Muscle of back (tissue), 13 donors: ENCODE measurements at places on chromosomes 3 and 15. TPM values are rescaled to one million over a fixed set of nuclear protein-coding genes. Genes with fewer than 3 reads are reported as not detected.

GRCh38 chr3:187975561-187976364 is 178.2 kb upstream of the LPP start:
- DNase-seq, result no peak

- DNase-seq, result no peak
These were observed 209.0 kb downstream of the LRRN1 start for GRCh38 chr3:4008205-4008604.

GRCh38 chr15:23690015-23690414 is 2.9 kb upstream of the NDN start:
- DNase-seq, result no peak

- DNase-seq, result no peak
These were observed 67.5 kb downstream of the KCNMB2 start for GRCh38 chr3:178603735-178604134.

GRCh38 chr15:70114221-70114620 is 16.5 kb upstream of the TLE3 start:
- DNase-seq, result no peak

- no peak for DNase-seq
These were observed 14.1 kb upstream of the MYH15 start for GRCh38 chr3:108524537-108524936.

DNA sequence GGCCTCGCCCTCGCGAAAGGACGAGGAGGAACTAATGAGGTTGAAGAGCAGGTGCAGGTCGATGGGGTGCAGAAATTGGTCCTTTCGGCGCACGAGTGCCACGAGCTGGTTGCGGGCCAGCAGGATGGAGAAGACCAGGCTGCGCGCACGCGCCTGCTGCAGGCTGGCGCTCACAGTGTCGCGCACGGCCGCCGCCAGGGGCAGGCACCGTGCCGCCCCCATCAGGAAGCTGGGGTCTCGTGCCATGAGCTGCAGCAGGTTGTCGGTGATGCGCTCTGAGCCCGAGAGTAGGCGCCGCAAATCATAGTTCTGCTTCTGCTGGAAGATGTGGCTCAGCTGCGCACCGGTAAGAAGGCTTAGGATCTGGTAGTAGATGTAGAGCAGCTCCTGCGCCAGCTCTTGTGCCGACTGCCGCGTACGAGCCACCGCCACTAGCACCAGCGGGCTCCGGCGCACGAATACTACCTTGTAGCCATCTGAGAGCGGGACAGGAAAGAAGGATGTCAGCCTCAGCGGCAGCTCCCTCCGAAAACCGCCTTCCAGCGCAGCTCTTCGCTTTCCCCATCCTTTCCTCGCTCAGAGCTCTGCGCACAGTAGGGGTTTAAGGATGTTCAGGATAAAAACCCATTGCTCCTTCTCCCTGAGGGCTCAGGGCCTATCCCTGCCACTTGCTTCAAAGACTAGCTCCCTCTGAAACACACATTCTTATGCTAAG is 6.9 kb upstream of the MST1R start:
- no peak for DNase-seq

GRCh38 chr3:79018671-79019136 is 749.1 kb downstream of the ROBO1 start:
- DNase-seq, result peak; percentile 59

- DNase-seq, result no peak
These were observed 77.2 kb downstream of the TOP2B start for GRCh38 chr3:25587526-25587925.

DNA sequence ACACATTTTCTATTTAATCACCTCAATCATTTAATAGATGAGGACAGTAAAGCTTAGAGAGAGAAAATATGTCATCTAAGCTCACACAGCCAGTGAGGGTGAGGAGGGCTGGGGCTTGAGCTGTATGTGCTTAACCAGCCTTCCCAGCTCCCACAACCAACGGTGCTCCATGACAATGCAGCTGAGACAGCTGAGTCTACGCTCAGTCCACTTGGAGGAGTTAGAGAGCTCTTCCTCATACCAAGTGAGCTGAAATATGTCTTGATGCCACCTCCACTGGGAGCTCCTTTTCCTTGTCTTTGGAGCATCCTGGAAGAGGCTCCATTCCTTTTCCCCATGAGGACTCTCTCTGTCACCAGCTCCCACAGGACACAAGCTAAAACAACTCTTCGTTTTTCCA is 9.3 kb downstream of the HOMER2 start:
- DNase-seq, result no peak

DNA sequence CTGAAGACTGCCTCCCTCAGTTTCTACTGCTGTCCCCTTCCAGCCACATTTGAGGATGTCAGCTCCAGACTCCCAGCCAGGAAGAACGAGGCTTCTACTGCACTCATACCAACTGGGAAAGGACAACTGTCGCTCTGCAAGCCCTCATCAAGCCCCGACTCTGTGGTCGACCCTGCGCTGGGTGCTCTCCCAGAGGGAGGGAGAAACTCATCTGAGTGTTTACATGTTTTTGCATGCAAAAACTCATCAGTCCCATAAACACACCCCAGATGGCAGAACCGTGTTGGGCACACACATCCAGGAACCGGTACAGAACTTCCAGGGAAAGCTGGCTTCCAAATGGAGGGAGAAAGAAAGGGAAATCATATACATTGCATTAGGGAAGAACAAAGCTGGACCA is 43.5 kb downstream of the ADAMTS17 start:
- DNase-seq, result no peak

Gene TRMT10C
- 30.6 TPM for polyA plus RNA-seq

Gene PDCD10
- polyA plus RNA-seq, result 37.5 TPM

Gene PPP1R14D
- polyA plus RNA-seq, result not detected

Gene SPTSSB
- 0.93 TPM for polyA plus RNA-seq

Gene IMPG2
- polyA plus RNA-seq, result 2.9 TPM
